ENCODE measurements at places on chromosomes 12 and 14.

- DNase-seq, result peak; percentile 87
Measured at GRCh38 chr14:62179367-62180018, 417.3 kb downstream of the SNAPC1 start.

- DNase-seq, result no peak
Measured at GRCh38 chr12:58725400-58726105, 194.8 kb downstream of the LRIG3 start.

DNA sequence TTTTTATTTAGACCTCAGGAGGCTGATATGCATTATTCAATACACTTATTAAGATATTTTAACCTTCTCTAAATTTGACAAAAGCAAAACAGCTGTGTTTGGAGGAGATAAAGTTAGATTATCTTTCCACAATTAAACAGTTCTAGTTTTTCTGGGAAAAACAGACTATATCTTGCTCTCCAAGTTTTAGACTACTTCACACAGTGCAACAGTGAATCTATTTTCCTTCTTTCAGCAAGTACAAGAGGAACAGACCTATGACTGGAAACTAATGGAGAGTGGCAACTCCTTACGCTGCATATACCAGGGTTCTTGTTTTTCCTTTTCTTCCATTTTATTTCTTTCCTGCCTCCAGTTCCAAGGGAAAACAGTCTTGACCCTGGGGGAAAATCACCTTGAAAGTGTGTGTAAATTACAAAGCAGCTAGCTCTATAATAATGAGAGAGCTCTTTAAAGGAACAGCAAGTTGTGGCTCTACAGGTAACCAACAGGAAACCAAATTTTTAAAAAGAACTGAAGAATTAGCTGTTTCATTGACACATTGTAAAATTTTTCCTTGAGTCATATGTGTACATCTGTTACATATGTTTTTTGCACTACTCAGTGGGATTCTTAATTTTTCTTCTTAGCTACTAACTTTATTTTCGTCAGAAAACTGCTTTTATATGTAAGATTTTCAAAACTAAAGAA lies 27.4 kb downstream of the DNM1L start:
- DNase-seq, result no peak

GRCh38 chr12:54266852-54267251 lies 13.1 kb downstream of the CBX5 start:
- DNase-seq, result no peak

DNA sequence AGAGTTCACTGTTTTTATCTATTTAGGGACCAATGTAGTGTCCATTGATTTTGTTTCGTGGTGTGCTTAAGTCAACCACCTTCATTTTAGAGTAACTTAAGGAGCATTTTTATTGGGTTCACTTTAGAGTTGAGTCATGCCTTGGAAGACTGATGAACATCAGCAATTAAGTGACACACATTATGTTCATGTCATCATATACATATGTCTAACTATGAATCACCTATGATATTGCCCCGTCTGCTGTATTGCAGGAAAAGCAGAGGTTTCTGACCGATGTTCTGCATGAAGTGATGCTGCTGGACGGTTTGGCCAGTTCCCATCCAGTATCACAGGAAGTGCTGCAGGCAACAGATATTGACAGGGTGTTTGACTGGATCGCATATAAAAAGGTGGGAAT lies 227.1 kb downstream of the TRHDE start:
- no peak for DNase-seq

- peak; percentile 68 for DNase-seq
Measured at GRCh38 chr14:79543967-79544697, 667.2 kb downstream of the DIO2 start.

GRCh38 chr14:40694023-40694422 lies 912.7 kb upstream of the LRFN5 start:
- DNase-seq, result no peak

DNA sequence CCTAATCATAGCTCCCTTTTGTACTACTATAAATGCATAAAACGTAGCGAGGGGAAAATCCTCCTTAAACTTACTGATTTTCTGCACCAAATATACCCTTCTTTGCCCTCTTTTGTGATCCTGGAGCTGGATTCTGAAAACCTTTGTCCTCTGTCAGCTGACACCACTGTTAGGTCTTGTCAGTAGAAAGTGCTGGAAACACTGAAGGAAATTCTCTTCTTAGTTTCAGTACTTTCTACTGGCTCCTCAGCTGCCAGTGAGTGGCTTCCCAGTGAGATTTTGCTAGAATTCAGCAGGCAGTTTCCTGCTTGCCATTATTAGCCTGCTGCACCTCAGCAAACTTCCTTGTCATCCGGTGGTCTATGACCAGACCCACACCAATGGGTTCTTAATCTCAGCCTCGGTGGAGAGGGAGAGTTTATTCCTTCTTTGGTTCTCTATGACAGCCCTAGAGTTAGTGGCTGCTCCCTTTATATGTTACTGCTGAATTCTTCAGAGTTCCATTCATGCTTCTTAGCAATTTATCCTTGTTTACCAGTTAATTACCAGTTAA lies 476.2 kb downstream of the FSCB start:
- peak; percentile 11 for DNase-seq

DNA sequence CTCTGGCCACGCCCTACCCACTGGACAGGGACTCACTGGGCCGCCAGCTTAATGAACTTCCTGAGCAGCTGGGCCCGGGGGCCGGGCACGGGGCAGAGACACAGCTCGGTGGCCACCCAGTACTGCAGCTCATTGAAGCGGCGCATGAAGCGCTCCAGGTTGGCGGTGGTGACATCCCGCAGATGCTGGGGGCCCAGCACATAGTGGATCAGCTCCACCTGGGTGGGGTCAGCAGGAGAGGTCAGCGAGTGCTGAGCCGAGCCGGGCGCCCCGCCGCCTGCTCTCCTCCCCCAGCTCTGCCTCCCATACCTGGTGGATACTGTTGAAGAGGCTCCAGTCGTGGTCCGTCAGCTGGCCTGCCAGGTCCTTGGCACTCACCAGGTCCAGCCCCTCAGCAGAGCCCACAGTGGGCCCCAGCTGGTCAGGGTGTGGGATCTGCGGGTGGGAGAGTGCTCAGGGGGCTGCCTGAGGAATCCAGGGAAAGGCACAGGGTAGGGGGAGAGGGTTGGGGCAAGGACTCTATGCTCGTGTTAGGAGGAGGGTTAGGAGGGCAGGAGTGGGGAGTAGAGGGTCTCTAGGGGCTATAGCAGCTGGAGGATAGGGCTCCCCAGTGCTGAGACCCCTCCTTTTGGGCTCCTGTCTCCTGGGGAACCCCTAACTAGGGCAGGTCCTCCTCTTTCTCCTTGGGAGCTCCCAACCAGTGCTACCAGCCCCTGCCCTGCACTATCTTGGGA lies 15.5 kb upstream of the ENDOU start:
- no peak for DNase-seq

- no peak for DNase-seq
Measured at GRCh38 chr12:55470088-55470829, at the start of gene OR6C70. TSS of gene OR6C70 (minus strand) at chr12:55470138. CDS start at chr12:55470138, 0 bp downstream.

GRCh38 chr14:89351221-89351515 lies 65.9 kb downstream of the FOXN3 start:
- DNase-seq, result no peak

- no peak for DNase-seq
Measured at GRCh38 chr12:14605401-14605989, 37.8 kb upstream of the PLBD1 start.

DNA sequence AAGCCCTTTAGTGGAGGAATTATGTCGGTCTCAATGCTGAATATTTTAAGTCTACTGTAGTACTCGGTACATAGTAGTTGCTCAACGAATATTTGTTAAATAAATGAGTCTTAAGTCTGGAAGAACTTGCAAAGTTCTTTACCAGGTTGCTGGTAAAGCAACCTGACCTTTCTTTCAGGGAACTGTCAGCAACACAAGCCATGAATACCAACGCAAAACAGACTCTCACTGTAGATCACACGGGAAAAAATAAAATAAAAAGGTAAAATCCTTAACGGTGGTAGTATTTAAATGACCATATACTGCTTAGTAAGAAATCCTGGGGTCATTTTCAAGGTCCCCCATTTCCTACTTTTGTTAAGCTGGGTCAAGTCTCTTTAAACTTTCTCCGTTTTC lies 447 bp upstream of the NUBPL start:
- DNase-seq, result no peak

- peak; percentile 20 for DNase-seq
Measured at GRCh38 chr12:25084816-25085215, 110.1 kb downstream of the DNAI7 start.

DNA sequence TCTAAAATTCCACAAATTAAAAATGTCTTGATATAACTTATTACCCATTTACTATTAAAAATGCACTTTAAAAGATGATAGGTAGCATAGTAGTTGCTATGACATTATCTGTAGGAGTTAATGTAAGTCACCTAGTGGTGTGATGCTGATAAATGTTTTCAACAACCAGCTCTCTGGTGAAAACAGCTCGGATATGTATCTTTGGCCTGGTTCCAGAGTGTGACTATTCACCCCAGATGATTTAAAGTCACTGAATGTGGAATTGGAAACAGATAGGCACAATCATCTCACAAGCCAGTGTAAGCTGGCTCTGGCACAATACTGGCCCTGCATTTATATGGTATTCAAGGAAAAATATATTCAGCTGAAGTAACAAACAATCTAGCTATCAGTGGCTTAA lies 9.2 kb upstream of the CCDC196 start:
- DNase-seq, result no peak

DNA sequence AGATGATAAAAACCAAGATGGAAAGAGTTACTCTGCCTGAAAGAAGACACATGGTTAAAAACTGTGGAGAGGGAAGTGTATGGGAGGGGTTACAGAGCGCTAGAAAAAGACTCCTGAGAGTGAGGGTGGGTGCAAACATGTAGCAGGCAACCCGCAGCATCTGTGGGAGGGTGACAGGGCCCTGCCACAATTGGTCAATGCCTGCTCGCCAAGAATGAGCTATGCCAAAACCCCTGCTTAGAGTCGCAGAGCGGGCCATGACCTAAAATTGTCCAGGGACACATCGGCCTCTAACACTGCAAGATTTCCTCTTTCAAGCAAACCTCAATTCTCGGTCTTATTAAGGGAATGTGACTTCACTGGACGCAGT lies 700 bp downstream of the PRKAG1 start:
- no peak for DNase-seq

DNA sequence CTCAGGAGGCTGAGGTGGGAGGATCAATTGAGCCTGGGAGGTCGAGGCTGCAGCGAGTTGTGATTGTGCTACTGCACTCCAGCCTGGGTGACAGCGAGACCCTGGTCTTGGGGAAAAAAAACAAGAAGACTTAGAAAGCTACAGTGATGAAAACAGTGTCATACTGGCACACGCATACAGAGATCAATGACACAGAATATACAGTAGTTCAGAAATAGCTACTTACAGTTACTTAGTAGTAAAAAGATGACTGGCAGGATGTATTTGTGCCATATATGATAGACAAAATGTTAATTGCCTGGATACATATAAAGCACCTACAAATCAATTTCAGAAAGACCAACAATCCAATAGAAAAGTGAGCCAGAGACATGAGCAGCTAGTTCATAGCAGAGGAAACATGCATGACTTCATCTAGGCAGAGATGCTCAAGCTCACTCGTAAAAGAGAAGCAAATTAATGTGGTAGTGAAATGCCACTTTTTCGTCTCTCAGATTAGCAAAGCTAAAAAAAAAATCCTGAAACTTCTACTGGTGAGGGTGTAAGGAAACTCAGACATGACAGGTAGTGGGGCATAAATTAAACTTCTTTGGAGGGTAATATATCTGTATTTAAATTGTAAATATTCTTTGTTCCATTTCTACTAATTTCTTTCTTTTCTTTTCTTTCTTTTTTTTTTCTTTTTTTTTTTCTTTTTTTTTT lies 2.5 kb upstream of the ALDH2 start:
- DNase-seq, result no peak

DNA sequence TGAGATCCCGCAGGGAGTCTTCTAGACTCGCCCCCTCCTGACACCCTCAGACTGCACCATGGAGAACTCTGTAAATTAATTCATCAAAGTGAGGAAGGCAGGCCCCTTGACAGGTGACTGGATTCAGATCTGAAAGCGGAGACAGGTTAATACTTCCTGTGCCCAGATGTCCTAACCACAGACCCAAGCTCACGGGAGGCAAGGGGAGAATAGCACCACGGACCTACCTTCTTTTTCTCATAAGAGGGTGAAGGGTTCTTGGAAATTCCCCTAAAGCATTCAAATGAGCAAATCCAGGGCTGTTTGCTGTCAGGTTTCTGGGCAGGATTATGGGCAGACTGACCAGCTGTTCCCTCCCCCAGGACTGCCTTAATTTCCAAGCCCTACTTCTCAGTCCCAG lies 170.0 kb downstream of the ZFP36L1 start:
- DNase-seq, result no peak

DNA sequence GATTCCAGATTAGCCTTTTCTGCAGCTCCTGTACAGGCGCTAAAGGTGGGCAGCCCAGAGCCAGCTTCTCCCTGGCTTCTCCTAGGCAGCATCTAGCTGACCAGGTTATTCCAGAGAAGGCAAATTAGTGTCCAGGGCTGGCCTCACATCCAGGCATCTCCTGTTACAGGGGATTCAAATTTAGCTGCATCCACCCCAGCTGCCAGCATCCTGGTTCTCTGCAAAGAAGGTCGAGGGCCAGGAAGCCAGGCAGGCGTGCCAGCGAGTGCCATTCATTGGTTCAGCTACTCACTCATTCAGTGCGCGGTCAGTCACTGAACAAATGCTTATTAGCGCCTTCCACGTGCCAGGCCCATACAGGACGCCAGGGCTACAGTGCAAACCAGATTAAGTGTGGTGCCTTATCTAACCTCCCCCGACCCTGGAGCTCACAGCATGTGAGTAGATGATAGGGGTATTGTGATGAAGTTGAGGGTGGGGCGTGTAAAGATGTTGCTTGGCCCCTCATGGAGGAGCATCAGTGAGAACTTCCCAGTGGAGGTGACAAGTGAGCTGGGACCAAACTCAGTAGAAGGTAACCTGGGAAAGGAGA lies 15.7 kb upstream of the FAM222A start:
- DNase-seq, result peak; percentile 39

- DNase-seq, result no peak
Measured at GRCh38 chr12:130520784-130521183, 183.1 kb downstream of the PIWIL1 start.

- DNase-seq, result no peak
Measured at GRCh38 chr12:25262389-25263074, 11.8 kb upstream of the KRAS start.

- DNase-seq, result no peak
Measured at GRCh38 chr12:22008196-22008595, 37.8 kb upstream of the CMAS start.

DNA sequence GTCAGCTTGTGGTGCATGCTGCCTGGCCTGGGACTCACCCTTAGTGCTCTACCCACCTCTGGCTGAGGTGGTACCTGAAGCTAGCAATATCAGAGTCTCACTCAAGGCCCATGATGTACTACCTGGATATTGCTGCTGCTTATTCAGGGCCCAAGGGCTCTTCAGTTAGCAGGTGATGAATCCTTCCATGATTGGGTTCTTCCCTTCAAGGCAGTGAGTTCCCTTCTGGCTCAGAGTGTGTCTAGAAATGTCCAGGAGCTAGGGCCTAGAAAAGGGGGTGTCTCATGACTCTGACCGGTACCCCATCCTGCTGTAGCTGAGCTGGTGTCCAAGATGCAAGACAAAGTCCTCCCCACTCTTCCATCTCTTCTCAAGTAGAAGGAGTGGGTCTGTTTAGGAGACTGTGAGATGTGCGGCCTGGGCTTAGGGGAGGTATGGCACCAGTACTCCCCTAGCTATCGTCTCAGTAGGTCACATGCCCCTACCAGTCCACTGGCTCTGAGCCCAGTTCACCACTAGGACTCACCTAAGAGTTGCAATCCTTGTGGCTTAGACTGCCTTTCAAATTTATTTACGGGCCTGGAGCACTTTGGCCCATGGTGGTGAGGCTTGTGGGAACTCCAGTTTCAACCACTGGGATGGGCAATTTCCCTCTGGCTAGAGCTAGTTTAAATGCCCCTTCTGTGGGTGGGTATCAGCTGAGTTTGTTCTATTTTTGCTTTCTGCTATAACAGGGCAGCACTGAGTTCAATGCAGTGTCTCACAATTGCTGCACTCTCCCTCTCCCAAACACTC lies 12.2 kb downstream of the PRORP start:
- DNase-seq, result no peak
